GM19239 (cell line): ENCODE measurements at places on chromosomes 5 and 9.

DNA sequence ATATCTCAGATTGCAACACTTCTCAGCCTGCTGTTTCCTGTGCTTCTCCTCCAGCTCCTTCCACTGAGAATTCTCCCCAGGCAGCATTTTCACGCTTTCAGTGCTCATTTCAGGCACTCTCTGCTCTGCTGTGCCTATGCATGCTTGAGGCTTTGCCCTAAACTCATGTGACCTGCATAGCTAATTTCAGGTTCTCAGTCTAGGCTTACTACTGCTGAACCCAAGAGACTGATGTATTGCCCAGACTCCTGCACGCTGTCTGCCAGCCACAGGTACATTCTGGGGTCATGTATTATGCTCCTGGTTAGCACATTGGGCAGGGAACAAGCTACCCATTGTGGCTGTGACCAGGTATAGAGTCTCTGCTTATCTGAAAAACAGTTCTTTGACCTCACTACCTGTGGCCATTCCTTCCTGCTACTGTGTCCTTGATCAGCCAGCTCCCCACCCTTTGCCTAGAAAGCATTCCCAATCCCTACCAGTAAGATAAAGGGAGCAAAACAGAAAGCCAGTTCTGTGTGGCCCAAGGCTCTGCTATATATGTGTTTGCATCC is 34.7 kb downstream of the PIP5K1B start:
- no peak for DNase-seq

GRCh38 chr5:68426586-68426985 is 211.0 kb downstream of the PIK3R1 start:
- no peak for DNase-seq

GRCh38 chr5:159175547-159175946 is 33.8 kb downstream of the RNF145 start:
- DNase-seq, result no peak

DNA sequence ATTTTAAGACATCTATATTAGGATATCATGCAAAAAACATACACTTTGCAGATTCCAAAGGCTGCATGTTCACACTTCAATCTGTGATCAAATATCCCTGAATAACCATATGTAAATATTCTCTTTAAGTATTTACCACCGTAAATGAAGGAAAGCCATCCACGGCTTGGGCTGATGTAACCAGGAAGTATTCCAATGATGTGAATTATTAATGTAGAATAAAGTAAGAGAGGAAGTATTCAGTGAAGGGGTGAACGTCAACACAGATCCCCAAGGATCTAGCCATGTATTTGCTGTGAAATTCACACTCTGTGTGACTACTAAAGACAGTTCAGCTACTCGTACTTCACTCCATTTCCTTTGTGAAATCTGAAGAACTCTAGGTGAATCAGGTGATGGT is 75.2 kb downstream of the CDH6 start:
- no peak for DNase-seq

DNA sequence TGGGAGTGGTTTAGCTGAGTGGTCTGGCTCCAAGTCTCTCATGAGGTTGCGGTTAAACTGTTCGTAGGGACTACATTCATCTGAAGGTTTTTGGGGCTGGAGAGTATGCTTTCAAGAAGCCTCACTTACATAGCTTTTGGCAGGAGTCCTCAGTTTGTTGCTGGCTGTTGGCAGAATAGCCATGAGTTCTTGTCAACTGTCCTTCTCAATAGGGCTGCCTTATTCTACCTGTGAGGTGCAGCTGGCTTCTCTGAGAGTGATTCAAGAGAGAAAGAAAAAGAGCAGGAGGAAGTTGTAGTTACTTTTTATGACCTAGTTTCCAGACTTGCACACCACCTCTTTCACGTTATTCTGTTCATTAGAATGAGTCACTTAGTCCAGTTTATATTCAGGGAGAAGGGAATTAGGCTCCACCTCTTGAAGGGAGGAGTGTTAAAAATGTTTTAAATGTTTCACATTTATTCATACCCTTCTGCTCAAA is 33.2 kb downstream of the YTHDC2 start:
- no peak for DNase-seq
